ENCODE measurements at places on chromosomes 5 and 9. TPM values are rescaled to one million over a fixed set of nuclear protein-coding genes. Genes with fewer than 3 reads are reported as not detected.

- no peak for DNase-seq
These were observed 14.6 kb upstream of the TCF7 start for GRCh38 chr5:134099939-134100282.

DNA sequence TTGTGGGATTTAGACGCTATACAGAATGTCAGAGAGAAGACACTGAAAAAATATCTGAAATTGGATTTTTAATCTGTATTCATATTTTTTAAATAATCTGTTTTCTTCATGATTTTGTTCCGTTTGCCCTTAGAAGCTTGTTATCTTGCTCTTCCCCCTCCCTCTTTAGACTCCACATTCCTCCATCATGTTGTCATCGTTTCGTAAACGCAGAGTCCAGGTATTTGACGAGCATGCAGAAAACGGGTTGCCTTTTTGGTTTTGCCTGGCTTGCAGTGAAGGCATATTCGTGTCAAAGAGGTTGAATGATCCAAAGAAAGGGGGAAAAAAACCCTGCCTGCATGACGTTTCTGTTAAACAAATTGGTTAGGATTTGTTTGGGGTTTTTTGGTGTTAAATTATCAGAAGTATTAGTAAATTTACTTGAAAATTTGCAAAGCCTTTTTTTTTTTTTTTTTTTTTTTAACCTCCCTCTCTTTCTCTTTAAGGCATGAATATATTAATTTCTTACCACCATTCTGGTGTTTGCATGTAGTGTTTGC lies 2.9 kb downstream of the SPTAN1 start:
- no peak for DNase-seq

- DNase-seq: no peak
These were observed 25.8 kb downstream of the SH3PXD2B start for GRCh38 chr5:172428224-172429166.

DNA sequence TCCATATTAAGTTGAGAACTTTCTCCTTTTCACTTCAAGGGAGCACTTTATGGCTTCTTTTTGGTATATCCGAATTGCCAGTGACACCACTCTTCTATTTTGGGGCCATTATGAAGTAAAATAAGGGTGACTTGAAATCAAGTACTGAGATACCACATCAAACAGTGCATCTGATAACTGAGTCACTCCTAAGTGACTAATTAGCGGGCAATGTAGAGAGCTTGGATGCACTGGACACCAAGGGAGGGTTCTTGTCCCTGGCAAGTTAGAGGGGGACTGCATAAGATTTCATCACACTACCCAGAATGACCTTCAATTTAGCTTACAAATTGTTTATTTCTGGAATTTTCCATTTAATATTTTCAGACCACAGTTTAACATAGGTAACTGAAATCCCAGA lies 813.9 kb upstream of the CDH10 start:
- DNase-seq: no peak

DNA sequence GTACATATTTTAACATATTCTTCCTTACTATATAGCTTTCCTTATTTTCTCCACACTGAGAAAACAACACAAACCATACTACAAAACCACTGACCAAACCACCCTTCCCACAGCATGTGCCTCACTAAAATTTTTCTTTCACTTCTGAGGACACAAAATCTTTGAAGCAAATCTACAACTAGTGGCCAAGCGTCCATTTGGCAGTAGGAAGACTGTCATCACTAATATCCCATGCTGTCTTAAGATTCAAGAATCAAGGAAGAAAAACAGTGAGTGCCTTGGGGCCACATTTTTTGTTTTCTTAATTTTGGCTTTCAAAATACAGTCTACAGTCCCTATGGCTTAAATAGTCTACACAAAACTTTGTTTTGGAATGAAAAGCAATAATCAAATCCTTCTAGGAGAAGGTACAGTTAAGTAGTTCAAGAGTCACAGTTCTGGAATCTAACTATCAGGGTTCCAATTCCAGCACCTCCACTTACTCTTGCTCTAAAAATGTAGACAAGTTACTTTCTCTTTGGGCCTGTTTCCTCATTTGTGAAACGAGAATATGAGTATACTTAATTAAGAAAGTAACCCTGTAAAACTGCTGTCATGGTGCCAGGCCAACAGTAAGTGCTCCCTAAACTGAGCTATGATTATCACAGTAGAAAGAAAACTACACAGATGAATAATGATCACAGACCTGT lies 227.9 kb downstream of the BNC2 start:
- DNase-seq: no peak

- DNase-seq: no peak
These were observed 167.3 kb downstream of the MUSK start for GRCh38 chr9:110835859-110836271.

Gene C9orf153
- total RNA-seq: 1.5 TPM

Gene SLCO6A1
- not detected for total RNA-seq
